ENCODE measurements at places on chromosomes 11 and 22.

GRCh38 chr11:123562158-123562557 lies 92.3 kb downstream of the SCN3B start:
- DNase-seq = no peak

GRCh38 chr11:35101223-35101622 lies 37.7 kb upstream of the CD44 start:
- DNase-seq = no peak

DNA sequence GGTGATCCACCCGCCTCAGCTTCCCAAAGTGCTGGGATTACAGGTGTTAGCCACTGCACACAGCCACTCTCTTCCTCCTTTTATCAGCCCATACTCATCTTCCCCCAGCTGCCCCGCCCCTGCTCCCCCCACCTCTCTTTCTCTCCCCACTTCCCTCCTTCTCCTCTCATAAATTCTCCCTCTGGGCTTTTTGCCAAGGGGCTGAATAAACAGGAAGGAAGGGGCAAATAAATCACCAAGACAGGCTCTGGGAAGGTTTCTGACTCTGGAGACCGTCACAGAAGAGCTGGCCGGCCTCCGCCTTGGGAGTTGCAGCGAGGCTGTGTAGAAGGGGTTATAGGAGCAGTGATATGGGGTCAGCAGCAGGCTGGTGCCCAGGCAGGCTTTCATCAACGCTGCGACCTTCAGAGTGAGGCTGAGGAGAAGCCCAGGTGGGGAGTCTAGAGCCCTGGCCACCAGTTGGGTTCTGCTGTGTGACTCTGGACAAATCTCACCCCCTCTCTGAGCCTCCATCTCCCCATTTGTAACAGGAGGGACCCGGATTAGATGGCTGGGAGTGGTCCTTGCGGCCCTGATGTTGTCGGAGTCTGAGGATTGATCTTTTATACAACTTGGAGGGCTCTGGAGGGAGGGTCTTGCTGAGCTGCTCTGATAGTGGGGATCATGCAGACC lies 62.6 kb upstream of the RASD2 start:
- DNase-seq = no peak

DNA sequence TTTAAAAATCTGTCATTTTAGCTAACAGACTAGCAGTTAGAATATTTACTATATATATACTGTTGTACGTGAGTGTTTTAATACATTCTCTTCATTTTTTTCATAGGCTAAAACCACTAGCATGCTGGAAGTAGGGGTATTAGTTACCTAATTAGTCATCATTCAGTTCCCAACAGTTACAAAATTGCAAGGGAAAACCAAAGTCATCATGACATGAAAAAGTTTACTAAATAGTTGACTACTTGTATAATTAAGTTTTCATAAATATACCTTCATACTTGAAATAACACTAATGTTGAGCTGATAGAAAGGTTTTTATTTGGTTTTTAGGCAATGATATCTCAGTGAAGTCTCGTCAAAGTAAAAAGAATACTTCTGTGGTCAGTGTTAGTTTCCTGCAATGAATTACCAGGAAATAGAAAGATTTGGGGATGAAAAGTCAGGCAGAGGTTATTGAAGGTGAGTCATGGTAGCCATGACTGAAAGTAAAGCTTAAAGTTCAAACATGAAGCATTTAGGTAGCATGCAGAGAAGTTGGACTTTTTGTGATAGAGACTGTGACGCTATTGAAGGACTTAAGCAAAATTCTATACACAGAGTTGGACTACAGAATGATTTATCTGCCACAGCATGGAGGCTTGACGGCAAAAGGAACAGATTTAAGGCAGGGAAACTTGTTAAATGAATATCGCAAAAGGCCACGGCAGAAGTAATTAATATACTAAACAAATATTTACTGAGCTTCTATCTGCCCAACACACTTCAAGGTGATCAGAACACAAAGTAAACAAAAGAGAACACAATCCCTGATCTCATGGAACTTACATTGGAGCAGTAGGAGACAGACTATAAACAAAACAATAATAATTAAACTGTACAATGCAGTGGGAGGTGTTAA lies 828.1 kb upstream of the FAT3 start:
- DNase-seq = no peak

DNA sequence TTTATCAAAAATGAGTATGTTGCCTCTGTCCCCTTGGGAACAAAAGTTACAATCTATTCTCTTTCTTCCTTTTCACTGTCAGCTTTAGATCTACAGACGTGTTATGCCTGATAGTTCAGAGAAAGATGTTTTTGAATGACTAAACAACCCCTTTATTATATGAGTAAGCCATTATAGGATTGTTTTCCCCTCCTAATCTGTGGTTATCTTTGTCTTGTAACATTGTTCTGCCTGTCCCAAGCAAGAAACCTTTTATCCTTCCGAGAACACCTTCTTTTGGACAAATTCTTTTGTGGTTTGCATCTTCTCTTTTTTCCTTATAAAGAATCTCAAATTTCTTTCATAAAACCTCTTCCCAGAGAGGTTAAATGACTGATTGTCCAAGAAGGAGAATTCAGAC lies 208.4 kb downstream of the DDX10 start:
- no peak for DNase-seq

- peak; percentile 48 for DNase-seq
These were observed 585 bp downstream of the CYB5R3 start for GRCh38 chr22:42648368-42649245.

GRCh38 chr11:7208391-7208790 lies 43.3 kb upstream of the SYT9 start:
- no peak for DNase-seq

GRCh38 chr11:36191941-36192340 lies 97.3 kb downstream of the COMMD9 start:
- no peak for DNase-seq

DNA sequence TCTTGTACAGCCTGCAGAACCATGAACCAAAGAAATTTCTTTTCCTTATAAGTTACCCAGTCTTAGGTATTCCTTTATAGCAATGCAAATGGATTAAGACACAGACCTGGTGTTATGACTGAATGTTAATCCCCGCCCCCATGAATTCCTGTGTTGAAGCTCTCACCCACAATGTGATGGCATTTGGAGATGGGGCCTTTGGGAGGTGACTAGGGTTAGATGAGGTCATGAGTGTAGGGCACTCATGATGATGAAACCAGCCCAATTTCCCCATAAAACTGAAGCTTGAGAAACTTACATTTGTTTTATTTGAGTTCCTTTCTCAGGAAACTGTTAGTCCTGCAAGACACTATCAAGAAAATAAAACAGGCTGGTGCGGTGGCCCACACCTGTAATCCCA lies 115.8 kb upstream of the THY1 start:
- no peak for DNase-seq

DNA sequence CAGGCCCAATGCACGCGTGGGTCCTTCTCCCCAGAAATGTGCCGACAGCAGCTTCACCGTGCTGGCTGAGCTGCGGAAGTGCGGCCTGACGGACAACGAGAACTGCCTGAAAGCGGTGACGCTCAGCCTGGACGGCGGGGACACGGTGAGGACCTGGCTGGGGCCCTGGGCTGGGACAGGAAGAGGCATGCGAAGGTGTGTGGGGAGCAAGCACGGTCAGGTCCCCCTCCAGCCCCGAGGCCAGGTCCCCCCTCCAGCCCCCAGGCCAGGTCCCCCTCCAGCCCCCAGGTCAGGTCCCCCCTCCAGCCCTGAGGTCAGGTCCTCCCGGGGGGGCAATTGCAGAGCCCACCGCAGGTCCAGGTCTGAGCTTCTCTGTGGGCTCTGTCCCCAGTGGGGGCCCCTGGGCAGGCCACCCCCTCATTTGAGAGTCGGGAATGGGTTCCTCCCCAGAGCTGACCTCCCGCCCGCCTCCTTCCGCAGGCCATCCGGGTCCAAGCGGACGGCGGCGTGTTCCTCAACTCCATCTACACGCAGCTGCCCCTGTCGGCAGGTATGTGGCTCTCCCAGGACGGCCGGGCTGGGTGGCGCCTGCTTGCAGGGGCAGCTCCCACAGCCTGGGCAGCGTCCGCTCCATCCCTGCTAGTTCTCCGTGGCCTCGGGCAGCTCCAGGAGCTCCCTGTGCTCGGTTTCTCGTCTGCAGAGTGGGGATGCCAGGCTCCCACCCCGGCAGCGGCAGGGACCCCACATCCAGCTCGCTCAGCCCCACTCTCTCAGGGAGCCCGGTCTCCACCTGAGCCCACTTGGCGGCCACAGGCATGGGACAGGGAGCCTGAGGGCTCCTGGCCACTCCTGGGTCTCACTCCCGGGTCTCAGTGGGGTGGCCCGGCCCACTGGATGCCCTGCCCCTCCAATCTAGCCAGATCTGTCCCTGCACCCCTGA lies 7.9 kb downstream of the MUC5B start:
- DNase-seq = no peak

GRCh38 chr11:47179655-47179991 lies 2.9 kb upstream of the ARFGAP2 start:
- DNase-seq = peak; percentile 48

- no peak for DNase-seq
These were observed 1.2 kb upstream of the SLN start for GRCh38 chr11:107713009-107713408.

All from CD4-positive, alpha-beta T cell treated with Interleukin-17A for 4 hours (primary cell).